Left lung (tissue), 14 donors: ENCODE measurements at places on chromosomes 12 and 14. TPM values are rescaled to one million over a fixed set of nuclear protein-coding genes. Genes with fewer than 3 reads are reported as not detected.

DNA sequence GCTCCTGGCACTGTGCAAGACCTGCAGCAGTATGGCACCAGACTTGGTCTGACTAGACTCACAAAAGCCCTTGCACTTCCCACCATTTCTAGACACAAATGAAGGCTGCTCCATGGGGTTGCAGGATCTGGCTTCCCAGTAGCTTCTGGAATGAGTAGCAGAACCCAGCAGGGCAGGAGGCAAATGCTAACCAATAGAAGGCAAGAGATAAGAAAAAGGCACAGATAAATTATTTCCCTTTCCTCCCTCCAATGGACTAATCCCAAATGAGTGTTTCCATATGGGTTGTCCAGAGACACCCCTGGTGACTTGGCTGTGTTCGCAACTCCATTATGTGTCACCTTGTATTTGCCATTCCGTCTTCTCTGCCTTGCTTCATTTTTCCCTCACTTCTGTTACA lies 49.7 kb downstream of the KIF21A start:
- no peak for DNase-seq

- DNase-seq: no peak
Observed at GRCh38 chr12:19945559-19946435, 422.5 kb upstream of the PDE3A start.

The RAB3IP gene
- 36.8 TPM for polyA plus RNA-seq

- DNase-seq: no peak
Observed at GRCh38 chr12:112344220-112344619, 38.0 kb downstream of the HECTD4 start.

- DNase-seq: peak; percentile 71
Observed at GRCh38 chr14:106831322-106831720, 1304.9 kb downstream of the TMEM121 start.

DNA sequence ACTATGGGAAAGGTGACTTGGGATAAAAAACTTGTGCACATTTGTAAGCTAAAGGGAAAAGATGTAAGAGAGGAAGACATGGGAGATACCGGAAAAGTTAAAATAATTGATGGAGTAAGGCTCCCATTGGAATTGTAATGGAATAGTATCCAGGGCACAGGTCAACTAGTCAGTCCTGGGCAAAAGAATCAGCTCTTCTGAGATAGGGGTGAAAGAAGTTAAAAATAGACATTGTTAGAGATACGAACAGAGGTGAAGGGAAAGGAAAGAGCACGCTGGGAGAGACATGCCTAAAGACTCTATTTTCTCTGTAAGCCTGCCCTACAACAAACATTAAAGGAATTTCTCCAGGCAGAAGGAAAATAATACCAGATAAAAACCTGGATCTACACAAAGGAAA lies 101.6 kb downstream of the SLC41A2 start:
- DNase-seq: no peak

- DNase-seq: no peak
Observed at GRCh38 chr14:99422228-99423010, 58.2 kb downstream of the SETD3 start.

- no peak for DNase-seq
Observed at GRCh38 chr14:77908847-77909246, 108.9 kb downstream of the ADCK1 start.

- no peak for DNase-seq
Observed at GRCh38 chr12:50615907-50616296, 111.1 kb downstream of the DIP2B start.

DNA sequence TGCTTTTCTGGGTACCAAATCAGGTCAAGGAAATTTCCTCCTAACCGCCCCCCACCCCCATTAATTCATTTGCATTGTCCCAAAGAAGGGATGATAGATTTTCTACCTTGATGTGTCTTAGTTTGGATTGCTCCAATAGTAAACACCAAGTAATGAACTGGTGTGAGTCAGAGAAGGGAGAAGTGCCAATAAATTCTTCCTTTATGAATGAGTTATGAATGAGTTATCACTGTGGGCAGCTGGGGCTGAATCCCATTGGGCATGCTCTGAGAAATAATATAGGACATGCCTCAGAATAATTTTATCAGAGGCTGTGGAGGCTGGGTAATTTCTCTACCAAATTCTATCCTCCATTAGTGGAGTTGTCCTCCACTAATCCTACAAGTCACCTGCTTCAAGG lies 277.9 kb upstream of the FLRT2 start:
- no peak for DNase-seq

The NPFF gene
- polyA plus RNA-seq: 0.65 TPM

GRCh38 chr12:108565976-108566375 lies 3.6 kb downstream of the ISCU start:
- DNase-seq: peak; percentile 89

The OR10P1 gene
- not detected for polyA plus RNA-seq

The LAG3 gene
- 1.6 TPM for polyA plus RNA-seq

GRCh38 chr12:2654741-2655140 lies 140.0 kb upstream of the FKBP4 start:
- no peak for DNase-seq
